Activated CD4-positive, alpha-beta T cell treated with anti-CD3 and anti-CD28 coated beads, Interleukin-2, amount 50 U/mL, for 16 hours (primary cell): ENCODE measurements at places on chromosomes 11 and 22.
A peak's percentile ranks its signal among the peaks of the same experiment; 100 is the strongest.

DNA sequence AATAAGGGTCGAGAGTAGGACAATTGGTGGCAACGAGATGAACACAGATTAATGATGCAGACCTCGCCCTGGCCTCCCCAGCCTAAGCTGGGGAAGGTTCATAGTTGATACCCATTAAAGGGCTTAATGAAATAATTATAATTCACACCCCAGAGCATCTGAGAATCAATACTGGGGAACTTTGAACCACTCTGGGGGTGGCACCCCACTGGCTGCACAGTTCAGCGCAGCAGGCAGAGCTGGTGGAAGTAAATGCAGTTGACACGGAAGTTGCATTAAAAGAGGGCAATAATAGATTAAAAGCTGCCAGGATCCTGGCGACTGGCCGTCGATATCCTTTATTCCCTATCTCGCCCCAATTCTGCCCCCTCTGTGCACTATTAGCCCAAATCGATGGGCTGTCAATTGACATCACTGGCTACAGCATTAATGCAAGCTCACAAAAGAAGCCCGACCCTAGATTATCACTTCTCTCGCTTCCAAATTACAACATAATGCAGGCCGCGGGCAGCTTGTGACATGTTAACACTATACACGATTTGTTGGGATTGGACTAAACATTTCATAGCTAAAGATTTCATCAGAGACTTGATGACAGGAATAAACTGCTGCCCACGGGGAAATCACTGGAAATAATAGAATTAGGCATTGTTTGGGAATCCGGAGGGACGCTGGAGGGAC lies 14.5 kb downstream of the HSPA8 start:
- no peak for DNase-seq

DNA sequence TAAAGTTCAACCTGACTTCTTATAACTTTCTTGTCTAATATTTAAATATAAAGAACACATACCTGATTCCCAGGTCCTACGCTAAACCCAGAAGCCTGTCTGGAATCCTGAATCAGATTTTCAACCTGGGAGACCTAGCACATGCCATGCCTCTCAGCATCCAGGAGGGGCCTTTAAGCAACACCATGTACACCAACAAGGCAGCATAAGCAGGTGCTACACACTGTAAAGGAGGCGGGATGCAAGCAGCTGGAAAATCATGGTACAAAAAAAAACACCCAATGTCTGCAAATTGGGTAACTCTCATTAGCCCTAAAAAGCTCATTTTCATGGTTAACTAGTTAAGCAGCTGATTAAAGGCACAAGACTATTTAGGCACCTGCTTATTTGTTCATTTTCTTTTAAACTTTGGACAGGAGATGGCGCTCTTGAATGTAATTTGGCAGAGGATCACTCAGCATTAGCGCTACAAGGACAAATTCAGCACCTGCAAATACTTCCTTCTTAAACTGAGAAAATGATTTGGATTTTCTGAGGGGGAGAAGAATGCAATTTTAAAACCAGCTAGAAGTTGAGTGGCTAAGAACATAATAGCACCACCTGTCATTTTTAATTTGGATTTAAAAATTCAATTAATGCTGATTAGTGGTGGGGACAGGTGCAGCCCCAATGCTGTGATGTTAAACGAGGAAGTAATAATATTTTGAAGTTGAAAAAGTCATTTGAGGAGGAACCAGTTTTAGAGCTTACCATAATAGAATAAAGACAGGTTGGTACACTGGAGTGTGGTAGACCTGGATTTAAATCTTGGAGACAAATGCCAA lies 104.0 kb downstream of the FAR1 start:
- DNase-seq = peak; percentile 62

GRCh38 chr11:94934362-94934761 lies 39.0 kb downstream of the CWC15 start:
- no peak for DNase-seq

GRCh38 chr22:17281440-17281841 lies 62.2 kb upstream of the ADA2 start:
- DNase-seq = peak; percentile 20

DNA sequence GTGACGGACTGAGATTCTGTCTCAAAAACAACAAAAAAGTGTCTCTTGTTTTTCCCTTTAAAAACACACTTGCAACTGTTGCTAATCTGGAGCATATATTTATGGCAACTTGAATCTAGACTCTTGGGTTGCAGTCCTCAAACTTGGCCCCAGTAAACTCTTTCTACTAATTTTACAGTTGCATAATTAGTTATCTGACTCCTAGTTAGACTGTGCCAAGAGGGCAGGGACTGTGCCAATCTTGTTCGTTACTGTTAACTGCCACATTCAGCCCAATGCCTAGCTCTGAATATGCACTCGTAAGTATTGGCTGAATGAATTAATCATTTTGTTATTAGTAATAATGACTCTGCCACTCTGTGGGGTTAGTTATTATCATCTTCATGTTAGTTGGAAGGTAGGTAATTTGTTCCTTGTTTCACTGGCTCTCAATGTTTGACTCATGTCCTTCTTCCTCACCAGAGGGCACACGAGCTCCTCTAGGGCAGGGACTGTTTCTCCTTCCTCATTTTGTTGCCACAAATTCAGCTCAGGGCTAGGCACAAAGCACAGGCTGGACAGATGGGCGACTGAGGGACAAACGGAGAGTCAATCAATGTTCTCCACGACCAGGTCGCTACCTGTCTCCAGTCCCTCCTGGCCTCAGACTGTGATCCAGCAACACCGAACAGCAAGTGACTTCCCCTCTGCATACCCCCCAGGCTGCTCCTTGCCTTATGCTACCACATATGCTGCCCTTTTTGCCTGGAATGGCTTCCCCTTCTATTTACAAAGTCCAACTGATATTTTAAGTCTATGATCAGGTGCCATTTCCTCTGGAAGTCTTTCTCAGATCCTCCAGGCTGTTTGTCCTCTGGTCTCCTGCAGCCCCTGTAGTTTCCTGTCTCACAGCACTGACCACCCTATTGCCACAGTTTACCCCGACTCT lies 9.0 kb downstream of the CLPB start:
- no peak for DNase-seq

DNA sequence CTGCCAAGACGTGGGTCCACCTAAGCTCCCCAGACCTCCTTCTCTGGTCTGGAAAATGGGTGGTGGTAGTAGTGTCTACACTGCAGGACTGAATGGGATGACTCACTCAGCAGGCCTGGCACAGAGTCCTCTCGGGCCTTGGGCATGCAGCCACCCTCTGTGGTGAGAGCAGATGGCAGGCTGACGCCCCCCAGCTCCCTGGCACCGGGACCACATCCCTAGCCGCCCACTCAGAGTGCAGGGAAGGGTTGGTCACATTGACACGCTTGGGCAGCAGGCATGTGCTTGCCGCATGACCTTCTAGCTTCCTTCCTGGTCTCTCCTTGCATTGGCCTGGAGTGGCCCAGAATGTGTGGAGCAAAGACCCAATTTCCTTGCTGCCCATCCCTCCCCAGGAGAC lies 30.7 kb upstream of the PRODH start:
- no peak for DNase-seq

DNA sequence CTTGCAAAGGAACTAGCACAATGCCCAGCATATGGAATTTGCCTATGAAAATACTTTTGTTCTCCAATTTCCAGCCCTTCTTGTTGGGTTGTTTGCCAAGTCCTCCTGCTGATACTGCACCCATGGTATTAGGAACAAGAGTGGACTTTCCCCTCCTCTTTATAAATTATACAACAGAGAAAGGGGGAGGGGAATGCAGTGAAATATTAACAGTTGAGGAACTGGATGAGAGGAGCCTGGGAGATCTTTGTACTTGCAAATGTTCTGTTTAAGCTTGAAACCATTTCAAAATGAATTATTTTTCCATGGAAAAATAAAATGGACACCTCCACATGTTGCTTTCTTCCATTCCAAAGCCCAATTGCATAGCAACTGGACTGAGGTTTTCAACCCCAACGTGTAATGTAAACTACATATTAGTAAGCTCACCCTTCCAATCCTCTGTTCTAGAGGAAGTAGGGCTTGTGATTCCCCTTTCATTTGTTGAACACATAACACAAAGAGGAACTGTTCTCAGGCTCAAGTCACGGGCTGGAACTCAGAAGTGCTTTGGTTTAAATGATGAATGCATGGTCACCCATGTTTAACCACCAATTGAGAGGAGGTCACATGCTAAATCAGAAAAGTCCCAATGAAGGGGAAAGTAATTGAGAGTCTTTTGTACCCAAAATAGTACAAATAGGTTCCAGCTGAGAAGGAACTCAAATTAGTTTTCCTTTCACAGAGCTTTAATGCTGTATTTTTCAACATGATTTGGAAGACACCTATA lies 66.2 kb upstream of the ZC3H12C start:
- no peak for DNase-seq

DNA sequence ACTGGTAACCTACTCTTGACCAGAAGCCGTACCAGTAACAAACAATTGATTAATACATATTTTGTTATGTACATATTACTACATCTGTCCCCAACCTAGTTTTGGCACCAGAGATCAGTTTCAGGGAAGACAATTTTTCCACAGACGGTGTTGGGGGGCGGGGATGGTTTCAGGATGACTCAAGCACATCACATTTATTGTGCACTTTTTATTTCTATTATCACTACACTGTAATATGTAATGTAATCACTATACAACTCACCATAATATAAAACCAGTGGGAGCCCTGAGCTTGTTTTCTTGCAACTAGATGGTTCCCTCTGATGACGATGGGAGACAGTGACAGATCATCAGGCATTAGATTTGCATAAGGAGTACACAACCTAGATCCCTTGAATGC lies 15.5 kb downstream of the DGCR8 start:
- no peak for DNase-seq

DNA sequence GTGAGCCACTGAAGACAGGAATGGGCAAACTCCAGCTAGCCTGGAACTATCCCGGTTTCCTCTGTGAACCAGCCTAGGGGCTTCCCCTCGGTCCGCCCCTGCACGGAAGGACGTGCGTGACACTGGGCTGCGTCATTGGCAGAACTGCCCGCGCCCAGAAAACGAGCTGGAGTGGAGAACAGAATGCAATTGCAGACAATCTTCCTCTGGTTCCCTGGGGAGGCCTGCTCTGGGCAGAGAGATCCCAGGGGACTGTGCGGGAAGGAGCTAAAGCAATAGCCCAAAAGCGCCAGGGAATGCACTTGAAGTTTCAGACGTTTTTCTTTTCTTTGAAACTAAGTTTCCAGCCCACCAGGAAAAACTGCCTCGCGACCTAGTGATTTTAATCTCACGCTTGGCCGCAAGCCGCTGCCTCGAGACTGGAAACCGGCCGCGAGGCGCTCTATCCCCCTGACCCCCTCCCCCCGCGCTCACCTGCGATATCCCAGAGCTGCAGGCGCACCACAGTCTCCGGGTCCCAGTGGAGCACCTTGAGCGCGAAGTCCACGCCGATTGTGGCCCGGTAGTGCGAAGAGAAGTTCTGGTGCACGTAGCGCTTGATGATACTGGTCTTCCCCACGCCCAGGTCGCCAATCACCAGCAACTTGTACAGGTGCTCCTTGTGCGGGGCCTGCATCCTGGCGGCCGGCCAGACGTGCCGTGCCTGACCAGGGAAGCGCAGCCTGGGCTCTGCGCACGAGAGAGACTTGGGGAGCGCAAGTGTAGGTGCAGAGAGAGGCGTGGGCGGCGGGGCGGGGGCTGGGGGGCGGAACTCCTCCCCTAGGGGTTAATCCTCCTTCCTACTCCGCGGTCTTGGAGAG lies at the start of gene RAB38:
Gene RAB38, minus strand, starts transcription at position 735 of the 860 bp plus-strand sequence. Its CDS starts 59 bp downstream, at position 676.
- DNase-seq = peak; percentile 65

GRCh38 chr11:6545917-6546605 lies 49.0 kb downstream of the DNHD1 start:
- DNase-seq = no peak

GRCh38 chr22:46738647-46739093 lies 618 bp upstream of the CERK start:
- DNase-seq = no peak

GRCh38 chr22:27378311-27378800 lies 423.2 kb downstream of the MN1 start:
- DNase-seq = no peak

DNA sequence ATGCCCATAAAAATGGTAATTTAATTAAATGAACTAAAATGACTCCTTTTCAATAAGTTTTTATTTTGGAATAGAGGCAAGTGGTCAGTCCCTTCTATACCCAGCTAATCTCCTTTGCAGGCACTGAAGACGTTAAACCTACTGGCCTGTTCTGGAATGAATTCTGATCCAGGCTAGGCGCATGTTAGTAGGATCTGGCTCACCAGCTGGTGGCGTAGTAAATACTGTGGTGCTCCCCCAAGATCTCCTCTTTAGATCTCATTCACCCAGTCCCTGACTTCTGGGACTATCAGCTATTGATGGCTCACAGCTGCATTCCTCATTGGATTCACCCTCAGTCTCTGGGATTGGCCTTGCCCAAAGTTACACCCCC lies 173.7 kb upstream of the DDI1 start:
- DNase-seq = no peak

DNA sequence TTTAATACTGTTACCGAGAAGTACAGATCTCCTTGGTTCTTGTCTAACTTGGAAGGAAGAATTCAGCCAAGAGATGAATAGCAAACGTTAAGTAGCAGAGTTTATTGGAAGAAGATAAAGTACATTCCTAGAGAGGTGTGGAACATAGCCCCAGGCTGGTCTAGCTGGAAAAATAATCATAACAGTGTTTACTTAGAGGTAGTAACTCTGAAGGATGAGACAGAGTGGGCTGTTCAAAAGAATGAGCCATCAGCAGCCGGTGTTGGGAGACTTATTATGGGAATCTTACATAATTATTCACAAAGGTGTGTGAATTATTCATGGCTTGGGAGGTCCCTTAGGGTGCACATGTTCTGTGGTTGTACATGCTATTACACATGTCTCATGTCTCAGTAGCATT lies 276.5 kb downstream of the LUZP2 start:
- DNase-seq = no peak
